ENCODE measurements at places on chromosomes 5 and 9. TPM values are rescaled to one million over a fixed set of nuclear protein-coding genes. Genes with fewer than 3 reads are reported as not detected.

DNA sequence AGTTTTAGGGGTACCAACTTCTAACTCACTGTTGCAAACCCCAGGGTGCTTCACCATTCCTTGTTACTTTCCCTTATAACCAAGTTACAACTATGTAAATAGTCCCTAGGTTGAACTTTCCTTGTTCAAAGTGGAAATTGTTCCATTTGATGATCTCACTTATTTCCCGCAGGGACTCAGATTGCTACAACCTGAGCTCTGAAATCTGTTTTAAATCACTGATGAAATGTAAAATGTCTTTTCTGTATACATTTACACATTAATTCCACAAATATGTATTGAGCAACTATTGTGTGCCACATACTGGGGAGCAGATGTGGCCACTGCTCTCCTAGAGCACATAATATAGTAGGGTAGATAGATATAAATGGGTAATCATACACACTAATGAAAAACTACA lies 69.1 kb upstream of the TARS1 start:
- no peaks in the 10 kb centered on the region for H3K36me3 ChIP-seq
- no peak overlapping the region for H3K4me3 ChIP-seq
- no peaks in the 10 kb centered on the region for H3K27me3 ChIP-seq
- H3K27ac ChIP-seq = no peak overlapping the region

DNA sequence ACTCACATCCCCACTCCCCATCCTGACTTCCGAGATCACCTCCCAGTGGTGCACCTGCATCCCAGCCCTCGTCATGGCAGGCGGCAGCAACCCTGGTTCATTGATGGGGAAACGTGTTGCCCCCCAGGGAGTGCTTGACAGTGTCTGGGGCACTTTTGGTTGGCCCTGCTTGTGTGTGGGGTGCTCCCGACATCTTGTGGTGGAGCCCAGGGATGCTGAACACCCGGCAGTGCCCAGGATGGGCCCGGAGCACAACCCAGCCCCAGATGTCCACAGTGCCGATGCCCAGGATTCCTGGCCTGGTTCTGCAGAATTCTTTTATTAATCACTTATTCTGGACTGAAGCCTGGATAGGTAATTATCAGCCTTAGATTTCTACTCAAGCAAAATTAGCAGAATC lies 3.7 kb downstream of the MRPL36 start:
- no peaks in the 10 kb centered on the region for H3K27me3 ChIP-seq
- no peak for DNase-seq
- no peak overlapping the region for H3K4me3 ChIP-seq
- H3K4me1 ChIP-seq = peaks cover 4% of the 10 kb centered on the region
- peaks cover 9% of the 10 kb centered on the region for H3K36me3 ChIP-seq
- no peak overlapping the region for H3K27ac ChIP-seq

DNA sequence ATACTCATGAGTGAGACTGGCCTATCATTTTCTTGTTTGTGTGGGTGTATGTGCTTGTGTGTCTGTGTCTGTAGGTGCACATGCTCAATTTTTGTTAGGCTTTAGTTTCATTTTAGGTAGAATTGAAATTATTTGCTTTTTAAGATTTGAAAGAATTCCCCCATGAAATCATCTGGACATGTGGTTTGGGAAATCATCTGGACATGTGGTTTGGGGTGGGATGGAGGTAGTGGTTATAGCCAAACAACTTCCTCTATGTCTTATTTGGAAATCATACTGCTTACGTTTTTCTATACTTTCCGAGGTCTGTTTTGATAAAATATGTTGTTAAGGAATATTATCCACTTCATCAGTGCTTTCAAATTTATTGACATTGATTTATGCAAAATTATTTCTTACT lies 485.4 kb upstream of the CLINT1 start:
- H3K27me3 ChIP-seq = peaks cover 3% of the 10 kb centered on the region
- DNase-seq = no peak
- H3K4me3 ChIP-seq = no peak overlapping the region
- no peak overlapping the region for H3K27ac ChIP-seq
- no peaks in the 10 kb centered on the region for H3K4me1 ChIP-seq

GRCh38 chr5:101425339-101425859 lies 522.3 kb upstream of the ST8SIA4 start:
- peaks cover 5% of the 10 kb centered on the region for H3K4me1 ChIP-seq
- no peak overlapping the region for H3K4me3 ChIP-seq
- no peaks in the 10 kb centered on the region for H3K27me3 ChIP-seq
- no peaks in the 10 kb centered on the region for H3K36me3 ChIP-seq
- no peak overlapping the region for H3K27ac ChIP-seq
- no peak for DNase-seq

GRCh38 chr5:154059039-154059430 lies 20.3 kb downstream of the MFAP3 start:
- no peaks in the 10 kb centered on the region for H3K36me3 ChIP-seq
- peaks cover 14% of the 10 kb centered on the region for H3K4me1 ChIP-seq
- DNase-seq = no peak
- H3K27me3 ChIP-seq = no peaks in the 10 kb centered on the region

DNA sequence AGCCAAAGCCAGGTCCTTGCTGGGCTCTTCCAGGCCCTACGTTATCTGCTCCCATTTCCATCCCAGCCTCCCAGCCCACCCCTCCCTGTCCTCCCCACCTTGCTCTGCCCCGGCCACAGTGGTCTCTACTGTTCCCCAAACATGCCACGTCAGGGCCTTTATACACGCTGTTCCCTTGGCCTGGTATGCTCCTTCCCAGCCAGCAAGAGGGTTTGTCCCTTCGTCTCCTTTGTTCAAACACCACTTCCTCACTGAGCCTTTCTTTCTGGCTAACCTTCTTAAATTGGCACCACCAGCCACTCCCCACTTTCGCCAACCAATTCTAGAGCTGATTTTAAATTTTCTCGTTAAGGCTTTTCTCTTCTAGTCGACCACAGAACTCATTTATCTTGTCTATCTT lies 9.8 kb downstream of the SH2D3C start:
- H3K27ac ChIP-seq = no peak overlapping the region
- no peak overlapping the region for H3K4me3 ChIP-seq
- no peaks in the 10 kb centered on the region for H3K27me3 ChIP-seq
- H3K36me3 ChIP-seq = no peaks in the 10 kb centered on the region
- H3K4me1 ChIP-seq = peaks cover 13% of the 10 kb centered on the region
- no peak for DNase-seq

DNA sequence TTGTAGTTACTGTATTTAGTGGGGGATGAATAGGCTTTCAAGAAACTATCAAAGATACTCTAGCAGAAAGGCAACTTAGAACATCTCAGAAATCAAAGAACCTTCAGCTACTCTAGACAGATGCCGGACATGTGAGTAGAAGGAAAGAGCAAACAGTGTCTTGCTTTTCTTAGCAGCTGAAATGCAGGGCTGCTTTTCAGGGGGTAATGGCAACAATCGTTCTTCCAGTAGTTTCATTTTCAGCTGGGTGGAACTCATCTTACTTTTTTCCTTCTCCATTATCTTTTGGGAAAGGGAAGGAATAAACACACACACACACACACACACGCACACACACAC lies 281.6 kb downstream of the CRB2 start:
- H3K27ac ChIP-seq = no peak overlapping the region
- H3K36me3 ChIP-seq = no peaks in the 10 kb centered on the region
- no peaks in the 10 kb centered on the region for H3K27me3 ChIP-seq

DNA sequence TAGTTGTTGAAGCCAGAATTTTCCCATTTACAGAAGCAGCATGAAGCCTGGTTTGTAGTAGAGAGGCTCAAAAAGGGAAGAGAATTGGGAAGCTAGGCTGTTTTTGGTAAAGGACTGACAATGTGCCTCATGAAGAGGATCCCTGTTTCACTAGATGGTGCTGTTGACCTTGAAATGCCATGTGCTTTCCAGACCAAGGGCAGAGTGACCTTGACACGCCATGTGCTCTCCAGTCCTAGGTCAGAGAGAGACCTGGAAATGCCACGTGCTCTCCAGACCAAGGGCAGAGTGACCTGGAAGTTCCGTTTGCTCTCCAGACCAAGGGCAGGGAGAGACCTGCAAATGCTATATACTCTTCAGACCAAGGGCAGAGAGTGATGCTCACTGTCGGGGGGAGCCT lies 32.0 kb downstream of the UNC13B start:
- no peaks in the 10 kb centered on the region for H3K36me3 ChIP-seq
- H3K4me3 ChIP-seq = no peak overlapping the region

DNA sequence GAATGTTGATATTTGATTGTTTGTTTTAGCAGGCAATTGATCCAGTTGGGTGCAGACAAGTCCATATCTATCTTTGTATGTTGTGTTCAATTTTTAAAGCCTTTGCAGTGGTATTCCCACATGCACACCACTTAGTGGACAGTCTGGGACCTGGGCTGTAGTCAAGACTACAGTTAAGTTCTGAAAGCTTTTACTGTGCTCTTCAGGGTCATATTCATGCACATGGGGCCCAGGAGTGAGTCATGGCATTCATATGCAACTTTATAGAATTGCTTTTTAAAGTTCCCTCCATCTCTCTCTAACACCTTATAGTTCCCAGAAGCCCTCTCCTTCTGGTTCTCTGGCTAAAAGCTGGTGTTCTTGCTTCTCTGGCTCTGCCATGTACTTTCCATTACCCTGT lies 228.2 kb upstream of the CCNH start:
- no peaks in the 10 kb centered on the region for H3K36me3 ChIP-seq
- H3K27ac ChIP-seq = no peak overlapping the region
- H3K4me1 ChIP-seq = no peaks in the 10 kb centered on the region

DNA sequence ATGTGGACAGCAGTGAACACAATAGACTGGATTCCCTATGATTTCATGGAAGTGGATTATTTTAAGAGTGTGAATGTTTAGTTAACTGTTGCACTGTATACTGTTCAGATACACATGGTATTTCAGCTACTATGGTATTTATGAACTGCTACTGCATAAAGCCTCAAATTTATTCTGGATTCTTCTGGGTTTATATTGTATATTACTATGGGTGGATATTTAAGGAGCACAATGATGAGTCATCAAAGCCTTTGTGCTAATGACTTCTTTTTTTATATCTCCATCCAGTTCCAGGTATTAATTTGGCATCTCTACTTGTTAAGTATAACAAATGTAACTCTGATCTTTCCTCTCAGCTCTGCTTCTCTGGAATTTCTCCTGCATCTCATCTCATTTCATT lies 6.8 kb downstream of the KDM4C start:
- no peak for DNase-seq
- H3K27me3 ChIP-seq = no peaks in the 10 kb centered on the region
- H3K4me1 ChIP-seq = peaks cover 13% of the 10 kb centered on the region
- H3K27ac ChIP-seq = no peak overlapping the region
- H3K4me3 ChIP-seq = no peak overlapping the region
- H3K36me3 ChIP-seq = no peaks in the 10 kb centered on the region

- H3K27ac ChIP-seq = no peak overlapping the region
- H3K4me3 ChIP-seq = no peak overlapping the region
- DNase-seq = no peak
- H3K36me3 ChIP-seq = peaks cover 37% of the 10 kb centered on the region
Measured at GRCh38 chr5:40762705-40763104, 6.9 kb upstream of the TTC33 start.

DNA sequence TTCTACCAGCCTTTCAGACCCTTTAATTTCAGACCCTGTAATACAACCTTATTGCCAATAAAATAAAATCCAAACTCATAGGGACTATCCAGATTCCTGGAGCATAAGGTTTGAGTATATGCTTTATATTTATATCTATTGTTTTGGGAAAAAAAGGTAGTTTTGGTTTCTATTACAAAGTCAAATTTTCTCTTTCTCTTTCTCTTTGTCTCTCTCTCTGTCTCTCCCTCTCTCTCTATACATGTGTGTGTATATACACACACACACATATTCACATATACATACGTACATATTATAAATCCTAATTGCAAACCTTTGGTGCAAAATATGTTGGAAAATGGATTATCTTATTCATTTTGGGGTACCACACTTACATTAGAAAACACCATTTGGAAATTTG lies 39.0 kb downstream of the TMEM232 start:
- no peaks in the 10 kb centered on the region for H3K4me1 ChIP-seq
- no peak for DNase-seq
- no peaks in the 10 kb centered on the region for H3K27me3 ChIP-seq
- H3K27ac ChIP-seq = no peak overlapping the region
- no peaks in the 10 kb centered on the region for H3K36me3 ChIP-seq

- no peak overlapping the region for H3K4me3 ChIP-seq
- no peaks in the 10 kb centered on the region for H3K4me1 ChIP-seq
- no peak for DNase-seq
Measured at GRCh38 chr9:27344776-27345175, 47.8 kb upstream of the EQTN start.

GRCh38 chr9:127523312-127523851 lies 72.1 kb downstream of the LRSAM1 start:
- peak; percentile 50 for DNase-seq
- H3K27me3 ChIP-seq = no peaks in the 10 kb centered on the region
- H3K4me1 ChIP-seq = no peaks in the 10 kb centered on the region
- no peak overlapping the region for H3K4me3 ChIP-seq
- peaks cover 30% of the 10 kb centered on the region for H3K36me3 ChIP-seq

GRCh38 chr9:76643399-76644117 lies 120.7 kb upstream of the PCA3 start:
- H3K4me3 ChIP-seq = no peak overlapping the region
- no peak overlapping the region for H3K27ac ChIP-seq
- no peaks in the 10 kb centered on the region for H3K27me3 ChIP-seq
- no peak for DNase-seq

- no peaks in the 10 kb centered on the region for H3K4me1 ChIP-seq
- DNase-seq = no peak
- H3K27ac ChIP-seq = no peak overlapping the region
- no peaks in the 10 kb centered on the region for H3K36me3 ChIP-seq
- 0 out of 2 replicates have a peak, but pooled peaks cover 5% of the 10 kb centered on the region for H3K27me3 ChIP-seq
Measured at GRCh38 chr5:169527863-169528262, 55.7 kb upstream of the SPDL1 start.

DNA sequence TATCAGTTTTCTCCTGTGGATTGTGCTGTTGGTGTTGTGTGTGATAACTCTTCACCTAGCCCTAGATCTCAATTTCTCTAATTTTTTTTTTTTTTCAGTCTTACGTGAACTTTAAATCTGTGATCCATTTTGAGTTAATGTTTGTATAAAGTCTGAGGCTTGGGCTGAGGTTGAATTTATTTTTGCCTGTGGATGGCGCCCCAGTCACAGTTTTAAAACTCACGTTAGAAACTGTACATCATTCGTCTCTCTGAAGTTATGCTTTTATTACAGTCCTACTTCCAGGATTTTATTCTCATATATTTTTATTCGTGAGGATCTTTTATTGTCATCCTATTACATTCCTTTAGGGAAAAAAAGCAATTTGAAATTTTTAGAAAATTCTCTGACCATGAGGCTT lies 103.1 kb downstream of the EHMT1 start:
- H3K27me3 ChIP-seq = no peaks in the 10 kb centered on the region
- H3K4me3 ChIP-seq = no peak overlapping the region
- peaks cover 7% of the 10 kb centered on the region for H3K36me3 ChIP-seq
- H3K27ac ChIP-seq = no peak overlapping the region

SLC6A18 gene
- not detected for total RNA-seq

ARL14EPL gene
- total RNA-seq = 22.9 TPM

TXNDC8 gene
- total RNA-seq = not detected

UGT3A1 gene
- not detected for total RNA-seq

PCDHGA7 gene
- not detected for total RNA-seq

CCDC152 gene
- not detected for total RNA-seq

GRIA1 gene
- not detected for total RNA-seq

FOXD4L4 gene
- total RNA-seq = 0.52 TPM
